ENCODE measurements at places on chromosomes 1 and 21.
A peak's percentile ranks its signal among the peaks of the same experiment; 100 is the strongest.

- DNase-seq = no peak
Measured at GRCh38 chr21:41961282-41961701, 7.5 kb upstream of the C2CD2 start.

DNA sequence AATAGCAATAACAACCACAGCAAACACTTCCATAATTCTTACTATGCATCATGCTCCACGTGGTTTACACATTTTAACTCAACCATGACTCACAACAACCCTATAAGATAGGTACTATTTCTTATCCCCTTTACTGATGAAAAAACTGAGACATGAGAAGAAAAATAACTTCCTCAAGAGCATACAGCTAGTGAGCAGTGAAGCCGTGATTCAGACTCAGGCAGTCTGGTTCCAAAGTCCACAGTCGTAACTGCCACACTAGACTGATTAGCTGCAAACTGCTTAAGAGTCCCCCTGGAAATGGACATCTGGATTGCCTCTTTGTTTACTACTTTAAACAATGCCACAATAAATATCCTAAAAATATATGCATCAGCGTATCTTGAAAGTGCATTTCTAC, 55.7 kb downstream of the PLD5 start:
- no peak for DNase-seq

DNA sequence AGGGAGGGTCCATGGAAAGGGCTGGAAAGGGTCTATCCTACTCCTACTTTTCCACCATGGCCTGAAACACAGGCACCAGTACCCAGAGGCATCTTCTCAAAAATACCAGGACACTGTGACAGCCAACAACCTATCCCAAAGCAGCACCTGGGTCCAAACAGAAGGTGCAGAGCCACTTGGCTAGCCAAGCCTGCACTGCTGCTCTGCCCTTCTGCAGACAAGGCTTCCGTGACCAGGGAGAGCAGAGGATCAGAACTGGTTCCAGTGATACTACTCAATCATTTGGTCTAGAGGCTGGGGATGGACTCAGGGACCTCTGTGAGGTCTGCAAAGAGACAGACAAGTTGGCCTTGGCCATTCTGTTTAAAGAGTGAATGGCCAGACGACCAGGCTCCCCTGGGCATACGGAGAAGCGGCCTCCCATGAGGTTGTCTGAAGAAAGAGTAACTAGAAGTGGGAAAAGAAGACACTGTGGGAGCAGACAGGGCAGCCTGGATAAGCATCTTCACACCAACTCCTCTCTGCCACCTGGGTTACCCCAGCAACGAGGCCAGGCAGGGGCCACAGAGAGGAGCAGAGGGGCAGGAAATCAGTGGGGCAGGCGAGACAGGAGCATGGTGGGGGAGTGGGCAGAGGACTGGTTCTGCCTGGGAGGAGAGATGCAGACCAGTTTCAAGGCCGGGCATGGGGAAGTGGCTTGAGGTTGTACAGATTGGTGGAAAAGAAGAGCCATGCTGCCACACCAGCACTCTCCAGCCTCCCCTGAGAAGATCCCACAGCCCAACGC, 5.7 kb downstream of the KCNN3 start:
- no peak for DNase-seq

- no peak for DNase-seq
Measured at GRCh38 chr21:26977746-26978145, 10.9 kb upstream of the ADAMTS5 start.

- DNase-seq = peak; percentile 9
Measured at GRCh38 chr1:53548031-53548491, 88.9 kb downstream of the DMRTB1 start.

DNA sequence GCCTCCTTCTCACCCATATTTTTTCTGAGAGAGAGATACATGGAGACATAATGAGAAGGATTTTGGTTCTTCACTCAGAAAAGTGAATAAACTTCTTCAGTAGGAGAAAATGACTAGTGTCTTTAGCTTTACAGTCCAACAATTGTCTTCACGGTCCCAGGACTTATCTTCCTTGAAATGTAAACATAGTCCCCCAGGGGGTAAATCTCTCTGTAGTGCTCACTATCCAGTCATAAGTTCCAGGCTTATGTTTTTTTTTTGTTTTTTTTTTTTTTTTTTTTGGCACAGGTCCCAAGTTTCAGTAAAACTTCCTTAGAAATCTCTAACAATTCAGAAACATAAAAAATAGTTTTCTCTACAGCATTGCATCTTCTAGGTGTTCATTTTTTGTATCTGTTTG, 890.2 kb upstream of the B3GALT2 start:
- DNase-seq = no peak

DNA sequence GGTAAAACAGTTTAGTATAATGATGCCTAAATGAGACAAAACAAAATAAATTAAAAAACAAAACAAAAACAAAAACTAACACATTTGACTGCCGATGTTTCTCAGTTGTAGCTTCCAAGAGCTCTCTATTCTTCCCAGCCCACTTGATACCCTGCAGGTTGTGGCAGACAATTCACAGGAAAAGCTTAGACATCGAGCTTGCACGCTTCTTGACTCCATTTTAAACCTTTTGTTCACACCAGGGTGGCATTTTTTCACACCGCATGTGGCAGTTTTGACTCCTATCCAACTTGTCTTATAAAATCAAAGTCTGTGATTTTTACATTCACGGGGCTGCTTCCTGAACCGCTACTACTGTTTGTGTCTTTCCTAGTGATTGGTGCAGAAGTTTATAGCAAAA, 575.9 kb downstream of the USP25 start:
- no peak for DNase-seq

DNA sequence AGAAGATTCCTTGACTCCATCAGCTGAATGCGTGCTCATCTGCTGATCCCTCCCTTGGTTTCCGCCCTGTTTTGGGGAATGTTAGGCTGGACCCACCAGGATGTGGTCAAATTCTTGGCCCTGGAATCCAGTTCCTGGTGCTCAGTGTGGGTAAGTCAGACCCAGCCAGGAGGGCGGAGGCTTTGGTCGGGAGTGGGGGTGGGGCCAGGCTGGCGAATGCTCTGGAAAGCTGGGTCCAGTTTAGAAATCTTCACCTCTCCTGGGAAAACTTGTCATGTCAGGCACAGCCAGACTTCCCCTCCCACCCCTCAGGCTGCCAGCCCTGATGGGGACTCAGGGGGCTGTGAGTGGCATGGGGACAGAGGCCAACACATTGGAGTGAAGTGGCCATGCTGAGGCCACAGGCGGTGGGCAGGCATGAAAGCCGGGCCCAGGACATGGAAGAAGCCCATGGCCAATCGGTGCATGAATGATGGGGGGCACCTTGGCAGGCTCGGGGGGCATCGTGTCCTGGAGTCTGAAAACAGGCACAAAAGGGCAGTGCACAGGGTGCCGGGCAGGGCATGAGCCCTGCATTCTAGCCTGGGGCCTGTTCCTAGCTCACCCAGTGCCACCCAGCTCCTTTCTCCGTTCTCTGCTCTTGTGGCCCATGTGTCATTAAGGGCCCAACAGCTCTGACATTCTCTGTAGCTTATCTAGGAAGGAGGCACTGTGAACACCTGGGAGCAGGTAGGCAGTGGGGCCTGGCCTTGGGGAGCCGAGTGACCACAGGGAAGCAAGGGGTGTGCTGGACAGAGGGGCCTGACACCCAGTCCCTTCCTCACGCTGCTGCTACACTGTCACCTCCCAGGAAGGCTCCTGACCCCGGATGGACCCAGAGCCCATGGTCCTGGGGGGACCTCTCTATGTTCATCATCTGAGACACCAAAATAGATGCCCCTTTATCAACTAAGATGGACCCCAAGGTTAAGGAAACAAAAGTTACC, 14.6 kb upstream of the PADI1 start:
- DNase-seq = no peak

DNA sequence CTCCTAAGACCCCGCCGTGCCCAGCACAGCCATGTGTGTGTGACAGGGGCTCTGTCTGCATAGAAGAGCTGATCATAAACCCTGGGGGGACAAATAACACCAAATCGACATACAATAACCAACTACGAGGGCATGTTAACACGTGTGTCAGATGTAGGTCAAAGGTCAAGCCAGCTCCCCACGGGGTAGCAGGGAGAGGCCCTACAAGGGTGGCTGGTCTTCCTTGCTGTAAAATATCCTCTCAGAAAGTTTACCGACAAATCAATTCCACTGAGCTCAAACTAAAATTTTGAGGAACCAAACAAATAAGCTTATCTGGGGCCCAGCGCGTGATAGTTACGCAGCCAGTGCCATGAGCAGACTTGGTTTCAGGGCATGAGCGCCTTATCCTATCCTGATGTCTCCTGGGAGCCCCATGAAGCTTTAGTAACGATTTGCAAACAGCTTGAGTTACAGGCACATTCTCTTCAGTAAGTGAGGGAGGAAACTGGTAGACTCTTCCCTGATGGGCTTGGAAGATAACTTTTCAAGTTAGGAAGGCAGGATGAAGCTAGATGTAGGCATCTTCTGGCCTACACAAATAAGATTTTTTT, 2.7 kb upstream of the TMPRSS3 start:
- no peak for DNase-seq

DNA sequence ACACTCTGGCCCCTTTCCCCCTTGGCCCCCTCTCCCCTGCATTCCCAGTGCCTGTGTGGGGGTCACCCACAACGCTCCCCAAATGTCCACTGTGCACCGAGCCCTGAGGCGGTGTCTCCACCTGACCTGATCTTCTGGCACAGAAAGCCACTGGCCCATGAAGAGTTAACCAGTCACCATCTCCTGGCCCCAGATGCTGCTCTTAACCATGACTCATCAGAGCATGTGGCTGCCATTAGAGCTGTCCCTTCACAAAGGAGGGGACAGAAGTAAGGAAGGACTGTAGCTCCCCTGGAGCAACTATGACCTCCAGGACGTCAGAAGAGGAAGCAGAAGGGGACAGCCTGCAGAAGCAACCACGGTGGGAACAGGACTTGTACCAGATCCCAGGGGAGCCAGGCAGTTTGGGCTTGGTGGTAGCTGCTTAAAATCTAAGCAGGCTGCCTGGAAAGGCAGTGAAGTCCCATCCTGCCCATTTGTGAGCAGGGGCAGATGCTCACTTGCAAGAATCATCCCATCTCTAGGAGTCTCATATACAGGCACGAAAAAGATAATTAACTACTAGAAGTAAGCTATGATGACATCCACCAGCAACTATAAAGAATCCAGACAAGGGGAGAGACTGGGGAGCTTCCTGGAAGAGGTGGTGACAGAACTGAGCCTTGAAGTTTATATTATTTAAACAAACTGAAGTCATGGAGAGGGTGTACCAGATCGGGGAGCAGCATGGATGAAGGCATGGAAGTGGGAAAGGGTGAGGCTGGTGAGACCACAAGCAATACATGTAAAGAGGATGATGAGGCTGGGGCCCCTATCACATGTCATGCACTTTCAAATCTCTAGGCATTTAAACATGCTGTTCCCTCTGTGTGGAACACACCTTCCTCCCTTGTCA, 1.1 kb upstream of the TTC39A start:
- DNase-seq = no peak

All from activated CD8-positive, alpha-beta memory T cell treated with anti-CD3 and anti-CD28 coated beads, Interleukin-2, amount 50 U/mL, for 4 hours (primary cell).